ENCODE measurements at places on chromosomes 12 and 14.

GRCh38 chr14:64928239-64929013 is 14.1 kb downstream of the GPX2 start:
- no peak for DNase-seq

DNA sequence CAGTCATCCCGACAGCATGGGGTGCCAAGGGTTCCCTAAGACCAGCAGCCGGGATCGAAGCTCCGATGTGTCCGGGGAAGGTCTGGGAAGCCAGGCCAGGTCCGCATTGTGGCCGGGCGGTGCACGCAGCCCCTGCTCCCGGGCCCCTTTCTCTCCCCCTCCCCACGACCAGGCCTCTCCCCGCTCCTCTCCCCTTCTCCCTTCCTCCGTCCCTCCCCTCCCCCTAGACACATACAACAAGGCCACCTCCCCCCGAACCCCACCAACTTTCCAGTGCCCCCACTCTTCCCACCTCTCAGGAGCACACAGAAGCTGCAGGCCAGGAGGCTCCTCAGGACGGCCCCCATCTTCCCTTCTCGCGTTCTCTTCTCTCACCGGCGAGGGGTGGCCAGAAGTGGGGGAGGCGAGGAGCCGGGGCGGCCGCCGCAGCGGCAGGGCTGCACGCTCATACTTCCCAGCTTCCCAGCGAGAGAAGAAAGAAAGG is 413 bp downstream of the LRP6 start:
- DNase-seq, result no peak

DNA sequence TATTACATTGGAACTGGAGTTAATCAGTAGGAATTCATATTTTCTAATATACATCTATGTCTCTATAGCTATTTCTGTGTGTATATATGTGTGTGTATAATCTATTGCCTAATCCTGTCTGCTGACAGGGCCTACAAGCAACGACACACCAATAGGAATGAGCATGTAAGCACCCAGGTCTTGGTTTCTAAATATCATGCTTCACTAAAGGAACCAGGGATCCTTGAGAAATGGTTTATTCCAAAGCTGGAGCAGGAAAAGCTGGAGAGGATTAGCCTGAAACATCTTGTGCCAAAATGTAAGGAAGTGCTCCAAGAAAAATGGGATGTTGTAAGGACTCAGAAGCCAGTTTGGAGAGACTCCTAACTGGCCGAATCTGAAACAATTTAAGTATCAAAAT is 29.3 kb upstream of the LGALS3 start:
- no peak for DNase-seq

GRCh38 chr14:68662392-68662791 is 130.5 kb downstream of the ZFP36L1 start:
- no peak for DNase-seq

DNA sequence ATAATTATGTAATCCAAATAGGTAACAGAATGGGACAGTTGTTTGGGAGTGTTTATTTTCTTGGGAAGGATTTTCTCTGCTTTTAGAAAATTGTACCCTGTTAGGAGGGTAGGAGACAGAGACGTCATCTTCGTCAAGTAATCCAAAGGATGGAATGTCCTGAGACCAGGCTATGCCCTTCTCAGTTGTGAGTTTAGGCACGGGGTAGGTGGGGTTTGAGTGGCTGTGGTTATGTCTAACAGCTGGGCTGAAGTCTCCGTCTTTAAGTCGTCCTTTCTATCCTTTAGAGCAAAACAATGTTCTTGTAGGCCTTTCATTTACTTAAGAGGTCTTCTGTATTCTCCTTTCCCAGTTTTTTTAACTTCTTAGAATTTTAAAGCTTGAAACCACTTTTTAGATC is 5.7 kb downstream of the SOCS2 start:
- DNase-seq, result no peak

DNA sequence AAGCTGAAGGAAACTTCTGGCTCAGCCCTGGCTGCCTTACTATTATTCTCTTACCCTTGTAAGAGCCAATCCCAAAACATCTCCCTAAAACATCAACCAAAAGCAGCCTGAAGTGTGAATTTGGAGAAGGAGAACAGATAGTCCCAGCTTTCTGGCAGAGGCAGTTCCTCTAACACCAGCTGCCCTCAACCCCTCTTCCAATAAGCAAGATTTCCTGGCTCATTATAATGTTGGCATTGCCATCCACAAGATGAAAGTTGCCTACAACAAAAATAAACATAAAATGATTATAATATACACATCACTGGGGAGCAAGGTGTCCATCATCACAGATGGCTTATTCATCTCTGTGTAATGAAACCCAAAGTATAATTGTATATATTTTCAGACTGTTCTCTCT is 352.5 kb upstream of the CCDC196 start:
- no peak for DNase-seq

DNA sequence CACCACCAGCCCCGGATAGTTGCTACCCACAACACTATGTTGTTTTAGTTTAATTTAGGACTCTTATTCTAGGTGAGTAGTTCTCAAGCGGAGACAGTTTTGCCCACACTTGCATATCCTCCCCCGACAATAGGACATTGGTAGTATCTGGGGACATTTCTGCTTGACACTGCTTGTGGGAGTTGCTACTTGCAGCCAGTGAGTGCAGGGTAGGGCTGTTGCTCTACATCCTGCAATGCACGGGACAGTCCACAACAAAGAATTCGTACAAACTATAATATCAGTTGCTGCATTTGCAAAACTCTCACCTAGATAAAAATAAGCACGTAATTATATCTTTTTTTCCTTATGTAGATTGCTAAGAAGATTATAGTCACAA is 111.8 kb upstream of the DNM1L start:
- DNase-seq, result no peak

- no peak for DNase-seq
Observed at GRCh38 chr12:125228519-125229260, 163.5 kb downstream of the AACS start.

GRCh38 chr14:22084393-22085281 is 411.0 kb upstream of the OR4E1 start:
- DNase-seq, result no peak

GRCh38 chr12:53740130-53740491 is 11.7 kb downstream of the CISTR start:
- DNase-seq, result no peak

DNA sequence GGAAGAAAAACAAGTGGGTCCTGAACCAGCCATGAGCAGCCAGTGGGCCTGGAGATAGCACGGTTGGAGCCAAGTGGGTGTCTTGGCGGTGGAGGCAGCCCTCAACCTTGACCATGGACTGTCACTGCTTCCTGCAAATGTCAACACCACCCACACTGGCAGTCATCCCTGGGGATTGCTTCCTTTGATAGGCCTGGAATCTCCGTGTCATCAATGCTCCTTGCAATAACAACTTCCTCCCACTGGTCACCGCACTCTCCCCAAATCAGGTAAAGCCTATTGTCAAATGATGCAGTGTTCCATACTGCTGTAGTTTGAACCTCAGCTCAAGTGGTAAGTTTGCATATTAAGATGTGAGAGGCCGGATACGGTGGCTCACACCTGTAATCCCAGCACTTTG is 129.1 kb downstream of the NTF3 start:
- no peak for DNase-seq

GRCh38 chr14:99660006-99660566 is 15.2 kb downstream of the HHIPL1 start:
- no peak for DNase-seq

- no peak for DNase-seq
Observed at GRCh38 chr14:74858022-74858421, 17.9 kb downstream of the PROX2 start.

All from T-cell (primary cell).